ENCODE measurements at places on chromosomes 7 and 10. TPM values are rescaled to one million over a fixed set of nuclear protein-coding genes. Genes with fewer than 3 reads are reported as not detected.

GRCh38 chr7:29230871-29231345, 36.3 kb downstream of the CHN2 start:
- DNase-seq, result no peak

GRCh38 chr7:42227936-42228591, 8.9 kb downstream of the GLI3 start:
- DNase-seq, result no peak

- DNase-seq, result no peak
Measured at GRCh38 chr7:34153656-34154270, 248.4 kb downstream of the BMPER start.

GRCh38 chr7:50303335-50304128, 984 bp upstream of the IKZF1 start:
- DNase-seq, result peak; percentile 64

Gene FXYD4
- total RNA-seq, result not detected

Data from activated B cell treated with CpG ODN at 0.5 μM for 24 hours (primary cell).